ENCODE measurements at places on chromosomes 12 and 14.

GRCh38 chr14:61387076-61387475 is 65.7 kb downstream of the PRKCH start:
- DNase-seq: no peak

DNA sequence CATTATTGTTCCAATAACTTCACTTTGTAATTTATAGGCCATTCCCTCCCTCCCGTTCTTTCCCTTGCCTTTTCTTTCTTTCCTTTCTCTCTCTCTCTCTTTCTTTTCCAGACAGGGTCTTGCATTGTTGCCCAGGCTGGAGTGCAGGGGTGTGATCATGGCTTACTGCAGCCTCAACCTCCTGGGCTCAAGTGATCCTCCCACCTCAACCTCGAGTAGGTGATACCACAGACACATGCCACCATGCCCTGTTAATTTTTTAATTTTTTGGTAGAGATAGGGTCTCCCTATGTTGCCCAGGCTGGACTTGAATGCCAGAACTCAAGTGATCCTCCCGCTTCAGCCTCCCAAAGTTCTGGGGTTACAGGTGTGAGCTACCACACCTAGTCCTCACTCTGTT is 6.8 kb upstream of the POU6F1 start:
- no peak for DNase-seq

- DNase-seq: no peak
Observed at GRCh38 chr14:103501041-103501870, 21.4 kb downstream of the CKB start.

DNA sequence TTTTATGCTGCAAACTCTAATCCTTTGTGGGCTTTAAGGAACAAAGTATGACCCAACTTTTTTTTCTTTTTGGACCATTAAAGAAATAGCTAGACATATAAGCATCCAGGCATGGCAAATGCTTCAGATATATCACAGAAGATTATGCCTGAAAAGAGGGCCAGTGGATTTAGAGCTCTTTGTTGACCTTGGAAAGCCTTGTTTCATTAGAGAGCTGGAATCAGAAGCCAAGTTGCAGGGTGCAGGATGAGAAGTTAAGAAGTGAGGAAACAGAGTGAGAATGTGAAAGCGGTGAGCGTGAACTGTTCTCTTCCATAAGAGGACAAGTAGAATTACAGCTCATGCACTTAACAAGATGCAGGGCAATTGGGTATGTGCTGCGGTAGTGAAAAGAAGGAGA is 373.7 kb downstream of the SYT1 start:
- no peak for DNase-seq

GRCh38 chr12:103956509-103957027 is 9.1 kb upstream of the TDG start:
- DNase-seq: no peak

GRCh38 chr12:55741931-55742680 is 816 bp upstream of the GDF11 start:
- DNase-seq: no peak

DNA sequence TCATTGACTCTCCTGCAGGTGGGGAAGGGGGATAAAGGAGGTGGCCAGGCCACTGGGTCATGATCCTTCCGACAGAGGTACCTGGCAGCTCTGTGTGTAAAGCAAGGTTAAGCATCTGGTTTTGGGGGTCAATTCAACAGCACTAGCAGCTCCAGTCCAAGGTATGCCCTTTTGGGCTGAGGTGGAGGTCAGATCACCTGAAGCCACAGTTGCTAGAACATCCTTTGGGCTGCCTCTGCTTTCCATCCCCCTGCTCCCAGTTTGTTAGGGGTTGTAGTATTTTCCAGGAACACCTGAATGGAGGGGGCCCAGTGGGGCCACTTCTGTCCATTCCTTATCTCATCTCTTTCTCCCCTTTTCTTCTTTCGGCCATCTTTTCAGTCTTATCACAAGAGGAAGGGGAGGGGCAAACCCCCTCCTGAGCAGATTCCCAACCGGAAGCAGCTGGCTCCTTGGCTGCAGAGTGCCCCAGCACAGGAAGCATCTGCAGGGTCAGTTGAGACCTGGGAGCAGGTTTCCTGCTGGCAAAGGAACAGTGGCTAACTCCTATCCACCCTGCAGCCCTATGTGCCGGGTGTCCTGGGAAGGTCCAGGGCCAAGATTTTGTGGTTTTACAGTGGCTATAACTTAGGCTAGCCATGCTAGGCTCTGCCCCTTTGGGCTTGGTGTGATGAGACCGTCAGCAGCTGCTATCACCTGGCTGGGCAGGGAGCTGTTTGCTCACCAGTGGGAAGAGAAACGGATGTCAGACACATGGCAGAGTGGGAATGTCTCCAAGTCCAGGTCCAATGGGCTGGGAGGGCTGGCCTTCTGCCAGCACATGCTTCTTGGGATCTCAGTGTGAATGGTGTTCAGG is 40.2 kb downstream of the SH2B3 start:
- DNase-seq: no peak

DNA sequence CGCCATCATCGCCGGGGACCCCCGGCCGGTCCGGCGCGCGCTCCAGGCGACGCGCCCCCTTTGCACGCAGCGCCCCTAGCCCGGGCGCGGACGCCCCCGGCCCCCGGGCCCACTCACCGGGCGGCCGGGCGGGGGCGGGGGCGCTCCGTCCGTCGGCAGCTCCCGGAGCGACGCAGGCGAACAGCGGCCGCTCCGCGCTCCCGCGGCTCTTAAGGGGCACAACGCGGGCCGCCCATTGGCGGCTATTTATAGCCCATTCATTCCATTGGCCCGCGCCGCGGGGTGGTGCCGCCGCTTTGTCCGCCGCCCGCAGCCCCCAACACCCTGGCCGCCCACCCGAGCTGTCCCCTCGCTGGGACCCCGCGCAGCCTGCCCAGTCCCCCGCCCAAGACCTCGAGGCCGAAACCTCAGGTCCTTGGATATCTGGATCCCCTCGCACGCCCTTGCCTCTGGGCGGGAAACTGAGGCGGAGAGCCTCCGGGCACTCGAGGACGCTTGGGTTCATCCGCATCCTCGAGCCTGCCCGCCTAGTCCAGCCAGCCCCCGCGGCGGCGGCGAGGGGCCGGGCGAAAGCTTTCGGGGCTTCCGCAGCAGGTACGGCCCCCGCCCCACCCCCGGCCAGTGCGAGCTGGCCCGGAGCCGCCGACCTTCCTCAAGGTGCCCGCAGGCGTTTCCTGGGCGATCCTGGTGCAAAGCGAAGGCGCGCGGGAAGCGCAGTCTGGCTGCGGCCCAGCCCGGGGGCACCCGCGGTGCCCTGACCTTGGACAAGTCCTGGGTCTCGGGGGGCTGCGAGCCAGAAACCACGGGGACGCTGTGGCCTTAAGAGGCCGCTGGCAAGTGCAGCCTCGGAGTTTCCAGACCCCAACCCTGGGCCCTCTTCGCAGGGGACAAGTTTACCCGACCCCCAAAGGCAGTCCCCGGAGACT is at the start of gene CKB:
Gene CKB (minus strand): TSS at position 182 of the 926 bp plus-strand sequence. CDS start 337 bp downstream, outside the sequence.
- peak; percentile 91 for DNase-seq

DNA sequence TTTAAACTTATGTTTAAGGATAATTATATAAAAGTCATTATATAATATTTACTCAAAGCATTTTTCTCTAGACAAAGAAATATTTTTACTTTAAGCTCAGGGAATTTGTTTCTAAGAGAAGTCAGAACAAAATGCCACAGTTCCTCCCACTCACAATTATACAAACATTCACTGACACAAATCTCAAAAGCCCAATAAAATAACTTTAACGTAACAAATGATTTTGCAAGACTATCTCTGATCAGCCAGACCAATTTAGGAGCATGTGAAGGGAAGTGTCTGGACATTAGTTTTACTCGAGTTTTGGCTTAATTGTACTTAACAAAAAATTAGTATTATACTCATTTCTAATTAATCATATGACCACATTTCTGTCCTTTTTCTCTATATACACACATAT is 41.2 kb downstream of the COCH start:
- DNase-seq: no peak

- DNase-seq: no peak
Observed at GRCh38 chr12:52204095-52204930, 12.5 kb upstream of the KRT80 start.

- DNase-seq: no peak
Observed at GRCh38 chr12:124661341-124661740, 93.9 kb upstream of the NCOR2 start.

GRCh38 chr14:101535232-101535631 is 26.1 kb upstream of the DIO3 start:
- DNase-seq: no peak

DNA sequence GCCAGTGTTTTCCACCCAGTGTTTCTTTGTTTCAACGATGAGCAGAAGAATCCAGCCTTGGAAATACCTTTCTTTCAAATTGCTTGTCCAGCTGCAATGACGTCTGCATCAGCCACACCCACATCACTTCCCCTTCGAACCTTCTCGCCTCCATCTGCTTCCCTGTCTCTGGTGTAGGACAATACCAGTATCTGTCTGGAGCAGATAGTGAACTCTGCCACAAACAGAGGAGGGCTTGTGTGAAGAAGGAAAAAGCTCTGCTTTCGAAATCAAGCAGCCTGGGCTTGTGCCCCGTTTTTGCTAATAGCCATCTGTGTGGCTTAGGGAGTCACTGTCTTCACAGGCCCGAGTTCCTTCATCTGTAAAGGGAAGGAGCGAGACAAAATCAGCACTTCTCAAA is 415.4 kb downstream of the ZFP36L1 start:
- DNase-seq: no peak

GRCh38 chr12:11497995-11498394 is 102.6 kb upstream of the PRB2 start:
- DNase-seq: no peak

GRCh38 chr14:33788161-33788560 is 162.7 kb downstream of the EGLN3 start:
- no peak for DNase-seq

DNA sequence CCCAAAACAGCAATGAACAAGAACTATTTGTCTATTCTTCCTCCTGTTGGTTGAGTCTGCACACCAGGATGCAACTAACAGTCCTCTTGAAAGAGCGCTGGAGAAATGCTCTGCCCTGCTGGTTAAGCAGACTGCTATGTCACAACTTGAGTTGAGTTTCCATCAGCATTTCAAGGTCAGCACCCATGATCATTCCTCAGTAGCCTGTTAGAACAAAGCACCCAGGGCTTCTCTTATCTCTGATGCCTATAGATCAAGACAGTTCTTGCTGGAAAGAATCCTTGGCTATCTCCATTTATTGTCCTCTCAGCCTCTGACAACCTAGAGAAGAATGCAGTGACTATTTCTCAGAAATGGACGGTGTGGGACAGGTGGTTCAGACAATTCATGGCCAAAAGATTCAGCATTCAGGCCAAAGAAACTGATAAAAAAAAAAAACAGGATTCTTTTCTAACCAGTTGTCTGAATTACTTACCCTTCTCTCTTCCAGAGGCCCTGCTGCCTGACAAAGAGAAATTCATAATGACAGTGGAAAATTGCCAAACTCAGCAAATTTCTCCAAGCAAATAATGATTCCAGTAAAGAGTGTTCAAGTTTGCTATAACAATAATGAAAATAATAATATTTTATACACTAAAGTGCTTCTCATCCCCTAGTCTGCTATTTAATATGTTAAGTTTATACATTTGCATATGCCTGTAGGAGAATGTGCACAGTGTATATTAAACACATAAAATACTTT is 306.7 kb downstream of the EMP1 start:
- no peak for DNase-seq

GRCh38 chr14:23056956-23057756 is at the start of gene CDH24:
Gene CDH24, minus strand, starts transcription at chr14:23057520. Its CDS starts 1,787 bp downstream, at chr14:23055733.
- DNase-seq: peak; percentile 83

DNA sequence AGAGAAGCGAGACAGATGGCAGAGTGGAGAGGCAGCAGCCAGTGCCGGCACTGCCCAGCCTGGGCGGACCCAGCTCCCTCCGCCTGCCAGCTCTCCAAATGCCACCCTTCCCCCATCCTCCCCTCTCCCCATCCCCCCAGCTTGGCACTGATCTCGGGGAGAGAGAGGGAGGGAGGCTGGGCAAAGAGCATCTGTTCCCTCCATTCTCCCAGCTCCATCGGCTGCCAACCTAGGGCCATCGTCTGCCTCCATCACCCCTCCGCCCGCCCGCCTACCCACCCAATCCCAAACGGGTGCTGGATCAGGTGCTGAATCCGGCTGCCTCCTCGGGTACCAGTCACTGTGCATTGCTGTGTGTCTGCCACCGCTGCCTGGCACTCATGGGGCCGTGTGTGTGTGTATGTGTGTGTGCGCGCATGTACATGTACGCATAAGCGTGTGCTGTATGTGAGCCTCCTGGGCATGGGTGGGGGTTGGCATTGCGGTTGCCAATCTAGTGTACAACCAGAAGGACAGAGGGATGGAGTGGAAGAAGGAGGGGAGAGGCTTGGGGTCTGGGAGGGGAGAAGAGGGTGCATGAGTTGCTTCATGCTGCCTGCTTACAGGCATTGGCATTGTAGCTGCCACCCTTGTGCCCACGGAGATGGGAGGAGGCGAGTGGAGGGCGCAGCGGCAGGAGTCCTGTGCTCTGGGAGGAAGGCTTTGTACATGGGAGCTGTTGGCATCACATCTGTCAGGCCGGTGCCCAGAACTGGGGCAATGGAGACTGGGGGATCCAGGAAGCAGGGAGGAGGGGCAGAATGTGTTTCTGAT is 38.4 kb downstream of the ZFHX2 start:
- no peak for DNase-seq

DNA sequence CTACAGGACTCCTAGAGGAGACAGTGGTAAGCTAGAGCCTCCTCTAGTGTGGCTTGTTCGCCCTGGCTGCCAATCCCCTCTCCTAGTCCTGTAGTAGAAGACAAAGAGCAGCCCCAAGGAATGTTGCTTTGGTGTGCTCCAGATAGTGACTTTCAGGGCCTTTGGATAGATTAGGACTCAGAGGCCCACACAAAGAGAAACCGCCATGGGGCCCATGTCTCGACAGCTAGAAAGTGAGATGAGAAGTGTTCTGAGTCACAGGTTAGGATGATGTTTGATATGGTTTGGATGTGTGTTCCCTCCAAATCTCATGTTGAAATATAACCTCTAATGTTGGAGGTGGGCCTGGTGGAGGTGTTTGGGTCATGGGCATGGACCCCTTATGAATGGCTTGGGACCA is 51.8 kb upstream of the JDP2 start:
- no peak for DNase-seq

Data from HuH-7.5 (cell line).